Cortex of kidney (tissue), 1 donor: ENCODE measurements at places on chromosomes 5 and 9.

DNA sequence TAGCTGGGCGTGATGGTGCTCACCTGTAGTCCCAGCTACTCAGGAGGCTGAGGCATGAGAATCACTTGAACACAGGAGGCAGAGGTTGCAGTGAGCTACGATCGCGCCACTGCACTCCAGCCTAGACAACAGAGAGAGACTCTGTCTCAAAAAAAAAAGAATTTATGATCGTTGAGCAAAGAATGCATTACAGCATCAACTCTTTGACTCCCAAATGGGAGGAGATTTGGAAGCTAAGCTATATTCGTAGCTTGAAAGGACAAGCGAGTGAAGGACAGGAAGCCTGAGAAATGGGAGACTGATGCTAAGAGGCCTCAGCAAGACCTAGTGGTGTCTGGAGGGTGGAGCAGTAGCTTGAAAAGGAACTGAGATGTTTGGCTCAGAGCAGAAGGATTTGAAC lies 10.3 kb upstream of the CCIN start:
- DNase-seq, result no peak

- DNase-seq, result no peak
Observed at GRCh38 chr9:34049630-34050384, 1.1 kb upstream of the UBAP2 start.

- no peak for DNase-seq
Observed at GRCh38 chr5:174727794-174728680, 3.7 kb downstream of the MSX2 start.

DNA sequence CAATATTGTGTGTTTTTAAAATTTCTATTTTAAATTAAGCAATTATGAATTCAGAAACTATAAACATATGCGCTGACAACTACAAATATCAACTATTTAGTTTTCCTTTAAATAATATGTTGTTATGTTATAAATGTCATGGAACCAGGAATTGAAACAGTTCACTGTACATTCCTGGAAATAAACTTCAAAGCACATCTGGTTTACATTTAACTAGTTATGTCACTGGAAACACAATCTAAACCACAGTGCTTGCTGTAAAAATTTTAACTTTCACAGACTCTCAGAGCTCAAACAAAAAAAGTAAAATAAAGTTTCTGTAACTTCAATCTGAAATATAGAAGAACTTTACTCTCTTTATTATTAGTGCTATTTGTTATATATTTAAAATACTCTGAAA lies 179.2 kb downstream of the FBN2 start:
- no peak for DNase-seq

GRCh38 chr5:31585895-31586270 lies 53.0 kb upstream of the PDZD2 start:
- DNase-seq, result no peak

- DNase-seq, result no peak
Observed at GRCh38 chr5:14851050-14851419, 20.5 kb downstream of the ANKH start.

DNA sequence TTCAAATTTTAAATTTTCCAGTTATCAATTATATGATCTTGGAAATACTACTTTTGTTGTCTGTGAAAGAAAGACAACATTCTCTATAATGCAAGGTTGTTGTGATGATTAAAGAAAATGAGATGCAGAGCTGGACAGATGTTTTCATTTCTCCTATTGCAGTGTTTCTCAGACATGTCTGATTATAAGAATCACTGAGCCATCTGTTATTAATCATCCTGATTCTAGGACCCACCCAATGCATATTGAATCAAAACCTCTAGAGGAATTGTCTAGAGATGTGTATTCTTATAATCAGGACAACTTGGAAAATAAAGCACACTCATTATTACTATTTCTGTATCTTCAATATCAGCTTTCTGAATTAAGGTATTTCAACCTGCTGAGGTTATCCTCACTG lies 121.1 kb upstream of the ASTN2 start:
- no peak for DNase-seq

DNA sequence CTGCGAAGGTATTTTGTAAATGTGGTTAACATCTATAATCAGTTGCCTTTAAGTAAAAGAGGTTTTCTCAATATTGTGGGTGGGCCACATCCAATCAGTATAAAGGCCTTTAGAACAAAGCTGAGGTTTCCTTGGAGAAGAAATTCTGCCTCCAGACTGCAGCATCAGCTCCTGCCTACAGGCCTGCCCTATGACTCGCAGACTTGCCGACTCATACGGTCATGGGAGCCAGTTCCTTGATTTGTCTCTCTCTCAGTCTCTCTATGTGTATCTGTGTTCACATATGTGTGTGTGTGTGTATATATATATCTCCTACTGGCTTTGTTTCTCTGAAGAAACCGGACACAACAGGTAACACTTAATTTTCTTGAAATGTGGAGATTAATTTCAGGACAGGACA lies 45.3 kb downstream of the SLC36A1 start:
- DNase-seq, result no peak

DNA sequence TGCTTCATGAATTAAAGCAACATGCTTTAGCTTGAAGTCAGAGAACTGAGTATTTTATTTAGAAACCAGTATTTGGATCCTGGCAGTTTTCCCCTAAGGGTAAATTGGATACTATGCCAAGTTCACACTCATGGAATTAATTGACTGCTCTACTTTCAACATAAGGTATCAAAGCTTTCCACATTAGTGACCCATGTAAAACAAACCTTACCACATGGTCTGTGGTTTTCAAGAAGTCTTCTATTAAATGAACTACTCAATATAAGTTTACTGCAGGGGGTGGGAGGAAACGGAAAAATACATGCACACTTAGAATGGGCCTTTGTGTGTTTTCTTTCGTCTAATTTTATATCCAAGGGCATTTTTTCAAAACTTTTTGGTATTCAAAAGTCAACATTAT lies 232.0 kb upstream of the FBXL7 start:
- no peak for DNase-seq
